ENCODE measurements at places on chromosomes 1 and 21.

DNA sequence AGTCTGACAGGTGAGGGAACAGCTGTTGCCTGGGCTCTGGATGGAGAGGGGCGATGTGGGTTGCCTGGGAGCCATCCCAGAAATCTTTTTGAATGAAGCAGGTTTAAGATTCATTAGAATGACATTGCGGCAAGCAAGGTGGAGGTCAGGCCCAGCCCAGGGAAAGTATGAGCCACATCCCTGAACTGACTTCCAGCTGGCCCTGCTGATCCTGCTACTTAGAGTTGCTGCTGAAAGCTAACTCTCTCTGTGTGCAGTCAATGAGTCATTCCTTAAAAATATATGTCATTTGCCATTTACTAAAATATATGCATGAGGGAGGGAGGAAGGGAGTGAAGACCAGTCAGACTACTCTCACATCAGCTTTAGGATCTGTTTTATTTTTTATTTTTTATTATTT lies 54.3 kb upstream of the RAB3GAP2 start:
- DNase-seq = no peak

DNA sequence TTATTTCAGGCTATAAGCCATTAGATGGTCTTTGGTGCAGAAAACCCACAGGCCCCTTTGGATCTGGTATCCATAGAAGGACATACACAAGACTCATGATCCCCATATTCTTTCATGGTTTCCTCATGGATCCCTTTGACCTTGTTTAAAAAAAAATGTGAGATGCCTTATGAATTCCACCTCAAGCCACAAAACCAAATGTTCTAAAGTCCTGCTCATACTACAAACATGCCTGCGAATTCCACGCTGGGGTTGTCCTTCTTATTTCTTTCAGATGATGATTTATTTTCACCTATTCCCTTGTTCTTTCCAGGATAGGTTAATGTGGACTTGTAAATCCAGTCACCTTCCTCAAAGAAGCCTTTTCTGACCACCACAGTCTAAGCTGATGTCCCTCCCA lies 256.9 kb upstream of the DPYD start:
- no peak for DNase-seq

DNA sequence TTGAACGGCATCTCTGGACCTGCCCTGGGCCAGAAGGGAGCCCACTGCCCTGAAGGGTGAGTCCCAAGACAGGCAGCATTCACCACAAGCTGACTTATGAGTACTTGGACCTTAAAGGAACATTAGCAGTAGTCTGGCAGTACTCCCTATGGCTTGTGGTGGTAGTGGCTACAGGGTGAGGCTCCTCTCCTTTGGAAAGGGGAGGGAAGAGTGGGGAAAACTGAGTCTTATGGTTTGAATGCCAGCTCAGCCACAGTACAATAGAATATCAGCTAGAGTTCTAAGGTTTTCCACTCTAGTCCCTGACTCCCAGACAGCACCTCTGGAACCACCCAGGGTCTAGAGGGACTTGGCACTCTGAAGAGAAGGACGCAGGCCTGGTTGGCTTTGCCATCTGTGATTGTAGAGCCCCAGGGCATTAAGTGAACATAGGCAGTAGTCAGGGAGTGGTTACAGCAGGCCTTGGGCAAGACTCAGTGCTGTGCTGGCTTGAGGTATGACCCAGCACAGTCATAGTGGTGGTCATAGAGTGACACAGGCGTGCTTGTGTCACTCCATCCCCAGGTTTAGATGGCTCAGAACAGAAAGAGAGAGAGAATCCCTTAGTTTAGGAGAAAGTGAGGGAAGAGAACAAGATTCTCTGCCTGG lies 31.0 kb downstream of the CD53 start:
- no peak for DNase-seq

- no peak for DNase-seq
These were observed 47.0 kb upstream of the RAP1GAP start for GRCh38 chr1:21716169-21716568.

DNA sequence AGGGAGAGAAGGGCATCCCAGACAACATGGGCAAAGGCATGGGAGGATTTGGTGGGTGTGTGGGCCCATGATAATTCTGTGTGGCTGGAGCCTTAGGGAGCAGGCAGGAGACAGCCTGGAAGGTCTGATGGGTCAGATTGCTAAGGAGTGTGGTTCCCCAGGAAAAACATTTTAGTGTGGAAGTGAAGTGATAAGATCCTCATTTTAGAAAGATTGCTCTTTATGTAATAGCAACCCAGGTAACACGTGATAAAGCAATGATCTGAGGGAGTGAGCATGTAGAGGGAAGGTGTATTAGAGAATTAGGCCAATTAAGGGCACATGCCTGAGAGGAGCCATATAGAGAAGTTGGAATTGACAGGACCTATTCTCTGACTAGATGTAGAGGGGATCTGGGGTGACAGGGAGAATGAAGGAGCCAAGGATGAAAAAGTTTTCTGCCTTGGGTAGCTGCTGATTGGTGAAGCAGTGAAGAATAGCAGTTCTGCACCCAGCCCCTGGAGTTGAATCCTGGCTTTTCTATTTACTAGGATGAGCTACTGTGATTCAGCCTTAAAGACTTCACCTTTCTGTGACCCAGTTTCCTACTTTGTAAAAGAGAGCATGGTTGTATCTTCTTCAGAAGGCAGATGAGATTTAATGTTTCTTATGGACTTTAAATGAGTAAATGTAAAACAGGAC lies 18.7 kb upstream of the SLAMF6 start:
- no peak for DNase-seq

Measured in inflammatory macrophage (primary cell).